ENCODE measurements at places on chromosomes 13 and 19.

DNA sequence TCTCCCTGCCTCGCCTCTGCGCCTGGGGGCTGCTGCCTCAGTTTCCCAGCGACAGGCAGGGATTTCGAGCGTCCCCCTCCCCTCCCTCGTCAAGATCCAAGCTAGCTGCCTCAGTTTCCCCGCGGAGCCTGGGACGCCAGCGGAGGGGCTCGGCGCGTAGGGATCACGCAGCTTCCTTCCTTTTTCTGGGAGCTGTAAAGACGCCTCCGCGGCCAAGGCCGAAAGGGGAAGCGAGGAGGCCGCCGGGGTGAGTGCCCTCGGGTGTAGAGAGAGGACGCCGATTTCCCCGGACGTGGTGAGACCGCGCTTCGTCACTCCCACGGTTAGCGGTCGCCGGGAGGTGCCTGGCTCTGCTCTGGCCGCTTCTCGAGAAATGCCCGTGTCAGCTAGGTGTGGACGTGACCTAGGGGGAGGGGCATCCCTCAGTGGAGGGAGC, 722 bp upstream of the ICAM1 start:
- peak; percentile 48 for DNase-seq

DNA sequence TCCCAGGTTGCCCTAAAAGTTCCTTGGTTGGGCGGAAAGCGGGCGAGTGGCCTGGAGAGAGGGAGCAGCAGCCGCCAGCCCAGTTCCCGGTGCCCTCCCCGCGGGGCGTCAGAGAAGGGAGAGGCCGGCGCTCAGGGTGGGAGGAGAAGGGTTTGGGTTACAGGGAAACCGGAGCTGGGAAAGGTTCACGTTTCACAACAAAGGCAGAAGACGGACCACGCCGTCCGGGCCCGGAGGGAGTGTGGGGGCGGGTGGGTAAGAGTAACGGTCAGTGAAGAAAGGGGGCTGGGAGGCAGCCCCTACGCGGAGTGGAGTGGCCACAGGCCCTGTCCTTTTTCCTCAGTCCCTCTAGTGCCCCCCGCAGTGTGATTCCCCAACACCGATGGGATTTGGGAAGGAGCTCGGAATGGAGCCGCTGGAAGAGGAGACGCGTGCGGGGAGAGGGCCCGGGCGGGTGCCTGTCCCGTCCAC, 1.6 kb downstream of the SIX5 start:
- DNase-seq, result peak; percentile 91

- DNase-seq, result no peak
Measured at GRCh38 chr13:61156753-61157152, 258.9 kb downstream of the PCDH20 start.

DNA sequence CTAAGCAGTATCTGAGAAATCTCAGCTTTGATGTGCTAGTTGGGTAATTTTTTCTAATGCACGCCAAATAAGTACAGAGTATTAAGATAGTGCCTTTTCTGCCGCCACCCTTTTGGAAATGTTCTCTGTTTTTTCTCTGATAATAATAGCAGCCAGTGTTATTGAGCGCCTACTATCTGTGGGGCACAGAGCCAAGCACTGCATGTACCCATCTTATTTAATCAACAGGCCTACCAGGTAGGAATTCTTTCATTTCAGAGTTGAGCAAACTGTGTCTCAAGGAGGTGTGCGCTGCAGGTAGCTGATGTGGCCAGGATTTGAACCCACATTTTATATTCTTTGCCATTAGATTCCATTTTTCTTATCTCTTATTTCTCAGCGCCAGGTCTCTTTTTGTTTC, 1.4 kb downstream of the EPN1 start:
- peak; percentile 31 for DNase-seq

DNA sequence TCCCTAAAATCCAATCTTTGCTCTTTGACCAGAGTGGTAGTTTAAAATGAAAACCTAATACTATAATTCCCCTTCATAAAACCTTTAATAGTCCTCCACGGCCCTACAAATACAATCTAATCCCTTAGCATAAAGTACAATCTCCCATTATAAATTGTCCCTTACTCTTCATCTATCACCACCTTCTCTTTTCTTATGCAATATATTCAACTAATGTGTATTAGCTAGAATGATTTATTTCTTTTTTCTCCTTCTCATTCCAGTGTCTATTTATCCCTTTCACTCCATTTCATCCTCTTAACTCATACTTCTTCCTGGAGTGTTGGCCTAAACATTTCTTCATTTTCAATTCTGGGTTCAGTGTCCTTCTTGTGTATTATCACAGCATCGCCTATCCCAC, 872.1 kb upstream of the PCDH20 start:
- no peak for DNase-seq

DNA sequence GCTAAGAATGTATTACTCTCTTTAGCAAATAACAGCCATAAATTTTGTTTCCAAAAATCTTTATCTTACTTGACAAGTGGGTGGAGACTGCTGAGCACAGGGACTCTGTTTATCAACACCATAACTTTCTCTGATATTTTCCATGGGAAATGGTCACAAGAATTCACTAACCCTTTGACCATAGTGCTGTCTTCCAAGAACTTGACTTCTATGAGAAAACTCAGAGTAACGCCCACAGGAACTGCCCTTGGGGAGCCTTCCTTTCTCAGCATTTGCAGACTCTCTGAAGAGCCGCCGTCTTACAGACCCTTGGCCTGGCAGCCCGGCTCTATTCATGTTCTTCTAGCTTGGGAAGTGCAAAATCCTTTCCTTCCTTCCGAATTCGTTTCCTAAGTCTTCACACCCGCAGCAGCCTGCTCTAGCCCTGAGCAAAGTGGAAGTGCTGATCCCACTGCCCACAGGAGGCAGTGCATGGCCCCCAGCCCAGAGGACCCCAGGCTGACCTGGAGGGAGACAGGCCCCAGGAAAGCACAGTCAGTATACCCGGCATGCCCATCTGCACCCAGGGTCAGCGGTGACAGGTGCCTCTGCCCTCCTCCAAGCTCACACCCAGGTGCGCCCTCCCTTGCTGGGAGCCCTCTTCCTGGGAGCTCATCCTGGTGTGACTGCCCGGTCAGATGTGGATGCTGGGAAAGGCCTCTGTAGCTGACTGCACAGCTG, 10.2 kb downstream of the GAS6 start:
- peak; percentile 65 for DNase-seq

- DNase-seq, result no peak
Measured at GRCh38 chr13:93286047-93286446, 59.4 kb downstream of the GPC6 start.

DNA sequence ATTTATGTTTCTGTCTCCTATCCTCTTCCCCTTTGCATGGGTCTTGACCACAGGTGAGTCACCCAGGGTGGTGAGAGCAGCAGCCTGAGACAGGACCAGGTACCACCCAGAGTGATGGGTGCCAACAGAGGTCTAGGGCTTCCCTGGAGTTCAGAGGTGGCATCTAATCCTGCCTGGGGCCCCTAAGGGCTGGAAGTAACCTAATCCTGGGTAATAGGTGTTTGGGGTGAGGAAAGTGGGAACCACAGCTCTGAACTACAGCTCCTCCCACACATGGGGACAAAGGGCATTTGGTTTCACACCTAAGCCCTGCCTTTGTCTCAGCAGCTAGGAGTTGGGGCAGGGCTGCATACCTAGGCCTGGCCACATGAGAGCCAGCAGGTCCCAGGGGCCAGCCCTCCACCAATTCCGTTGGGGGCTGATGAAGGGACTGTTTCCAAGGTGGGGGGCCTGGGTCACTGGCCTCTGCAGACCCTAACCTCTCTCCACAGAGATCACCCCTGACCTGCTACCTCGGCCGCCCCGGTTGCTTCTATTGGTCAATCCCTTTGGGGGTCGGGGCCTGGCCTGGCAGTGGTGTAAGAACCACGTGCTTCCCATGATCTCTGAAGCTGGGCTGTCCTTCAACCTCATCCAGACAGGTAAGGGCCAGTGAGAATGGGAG, 8.0 kb downstream of the SPHK2 start:
- DNase-seq, result no peak
